Stimulated activated CD8-positive, alpha-beta memory T cell treated with anti-CD3 and anti-CD28 coated beads, Interleukin-4, amount 100 ng/mL, for 48 hours (primary cell): ENCODE measurements at places on chromosomes 4 and X.
A peak's percentile ranks its signal among the peaks of the same experiment; 100 is the strongest.

DNA sequence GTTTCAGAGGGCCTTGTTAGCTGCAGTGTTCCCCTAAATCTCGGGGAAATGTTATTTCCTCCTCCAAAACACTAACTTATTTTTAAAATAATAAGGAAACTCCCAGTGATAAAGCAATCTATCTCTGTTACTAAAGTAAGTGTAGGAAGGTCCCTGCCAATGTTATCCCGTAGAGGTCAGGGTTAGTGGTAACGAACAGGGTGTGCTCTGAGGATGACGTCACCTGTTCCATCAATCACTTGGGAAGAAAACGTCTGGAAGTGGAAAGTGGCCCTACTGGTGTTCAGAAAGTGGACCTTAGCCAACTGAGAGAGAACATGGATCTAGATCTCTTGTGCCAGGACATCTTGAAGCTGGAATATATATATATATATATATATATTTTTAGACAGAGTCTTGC, 249.5 kb downstream of the BCOR start:
- DNase-seq = no peak

- DNase-seq = no peak
Observed at GRCh38 chr4:69658133-69658532, 5.1 kb upstream of the UGT2A1 start.

DNA sequence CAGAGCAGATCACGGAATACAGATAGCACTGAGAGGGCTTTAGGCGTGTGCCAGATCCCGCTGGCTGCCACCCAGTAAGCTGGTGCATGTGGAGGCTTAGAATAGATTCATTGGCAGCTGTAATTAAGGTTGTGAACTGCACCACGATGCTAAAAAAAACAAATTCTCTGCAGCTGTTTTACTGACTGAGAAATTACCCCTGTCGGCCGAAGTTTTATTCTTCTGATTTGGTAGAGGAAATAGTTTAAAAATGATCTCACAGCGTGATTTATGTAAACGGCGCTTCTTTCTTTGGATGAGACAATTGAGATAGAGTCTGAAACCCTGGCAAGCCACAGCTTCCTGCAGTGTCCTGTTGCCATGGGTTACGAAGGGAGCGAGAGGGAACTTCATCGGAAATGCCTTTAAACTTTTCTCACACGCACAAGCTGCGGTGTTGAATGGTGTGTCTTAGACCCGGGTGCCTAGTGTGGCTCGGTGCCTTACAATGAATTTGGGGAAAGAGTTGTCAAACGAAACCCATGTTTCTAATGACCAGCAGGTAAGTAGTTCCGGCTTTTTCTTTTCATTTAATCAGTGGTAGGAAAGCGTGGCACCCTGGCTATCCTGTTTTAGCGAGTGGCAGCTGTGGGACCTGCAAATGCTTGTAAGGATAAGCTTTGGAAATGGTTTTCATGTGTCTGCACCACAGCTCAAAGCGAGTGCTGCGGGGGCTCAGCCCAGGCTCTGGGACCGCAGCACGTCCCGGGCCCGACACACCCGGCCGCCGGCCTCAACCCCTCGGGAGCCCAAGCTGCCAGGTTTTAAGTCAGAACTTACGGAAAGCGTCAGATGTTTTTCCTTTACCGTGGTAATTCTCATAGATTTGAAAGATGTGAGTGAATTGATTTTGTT, 71.7 kb upstream of the HGFAC start:
- no peak for DNase-seq

GRCh38 chrX:16771483-16772398, 14.5 kb upstream of the TXLNG start:
- no peak for DNase-seq

DNA sequence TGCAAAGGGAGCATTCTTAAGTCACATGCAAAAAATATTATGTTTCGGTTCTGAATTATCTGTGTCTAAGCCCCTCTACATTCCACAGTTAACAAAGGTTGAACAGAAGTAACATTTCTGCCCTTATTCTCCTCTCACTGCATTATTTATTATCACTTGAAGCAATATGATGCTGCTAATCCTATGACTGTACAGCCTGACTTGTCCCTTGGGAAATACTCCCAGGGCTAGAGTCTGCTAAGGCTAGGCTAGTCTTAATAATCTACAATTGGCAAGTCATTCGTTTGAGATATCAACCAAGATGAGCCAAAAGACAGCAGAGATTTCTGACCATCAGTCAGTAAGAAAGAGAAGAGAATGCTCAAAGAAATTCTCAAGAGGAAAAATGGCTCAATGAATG, 226.9 kb upstream of the HCCS start:
- DNase-seq = no peak

DNA sequence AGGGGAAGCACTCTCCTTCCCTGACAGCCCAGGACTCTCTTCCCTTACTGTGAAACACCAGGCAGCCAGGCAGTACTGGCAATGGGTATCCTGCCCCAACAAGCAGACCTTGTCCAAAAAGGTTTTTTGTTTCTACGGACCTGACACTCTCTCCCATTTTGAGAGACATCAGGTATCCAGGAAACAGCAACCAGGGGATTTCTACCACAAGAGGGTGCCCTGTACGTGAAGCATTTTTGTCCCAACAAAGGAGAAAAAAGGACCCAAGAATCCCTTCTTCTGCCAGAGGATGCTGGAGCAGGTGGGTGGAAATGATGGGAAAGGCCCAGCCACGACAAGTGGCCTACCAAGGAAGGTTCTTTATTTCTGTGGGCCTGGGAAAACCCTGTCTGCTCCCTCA, 65.7 kb upstream of the FGF13 start:
- DNase-seq = no peak

DNA sequence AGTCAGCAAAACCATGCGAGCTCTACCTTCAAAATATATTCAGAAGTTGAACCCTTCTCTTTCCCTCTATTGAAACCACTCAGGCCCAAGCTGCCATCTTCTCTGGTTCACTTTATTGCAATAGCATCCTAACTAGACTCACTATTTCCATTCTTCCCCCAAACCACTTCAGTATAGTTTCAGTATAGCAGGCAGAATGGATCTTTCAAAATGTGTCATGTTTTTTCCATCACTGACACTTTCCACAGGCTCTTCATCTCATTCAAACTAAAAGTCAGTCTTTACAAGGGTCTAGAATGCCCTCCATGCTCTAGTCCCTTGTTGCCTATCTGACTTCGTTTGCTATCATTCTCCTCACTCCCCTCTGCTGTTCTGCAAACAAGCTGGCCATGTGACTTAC, 274.4 kb downstream of the IDS start:
- DNase-seq = no peak

- DNase-seq = no peak
Observed at GRCh38 chr4:156790866-156791265, 180.7 kb downstream of the PDGFC start.

GRCh38 chrX:8390771-8391170, 73.9 kb upstream of the VCX3B start:
- no peak for DNase-seq

DNA sequence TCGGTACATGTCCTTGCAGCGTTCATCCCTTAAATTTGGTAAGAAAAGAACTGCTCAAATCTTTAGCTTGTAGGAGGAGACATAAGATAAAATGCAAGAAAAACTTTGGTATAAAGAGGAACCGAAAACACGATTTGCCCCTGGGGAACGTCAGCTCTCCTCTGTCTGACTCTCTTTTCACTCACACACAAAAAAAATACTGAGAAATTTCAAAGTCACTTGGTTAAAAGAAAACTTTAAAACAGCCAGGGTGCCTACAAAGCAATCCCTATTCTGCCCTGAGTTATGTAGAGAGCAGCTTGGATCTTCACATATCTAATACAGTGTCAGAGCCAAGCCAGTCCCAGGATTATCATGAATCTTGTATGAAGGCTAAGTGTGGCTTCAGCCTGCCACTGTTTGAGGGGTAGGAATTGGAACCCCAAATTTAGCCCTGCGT, 248.5 kb upstream of the CXXC4 start:
- no peak for DNase-seq

DNA sequence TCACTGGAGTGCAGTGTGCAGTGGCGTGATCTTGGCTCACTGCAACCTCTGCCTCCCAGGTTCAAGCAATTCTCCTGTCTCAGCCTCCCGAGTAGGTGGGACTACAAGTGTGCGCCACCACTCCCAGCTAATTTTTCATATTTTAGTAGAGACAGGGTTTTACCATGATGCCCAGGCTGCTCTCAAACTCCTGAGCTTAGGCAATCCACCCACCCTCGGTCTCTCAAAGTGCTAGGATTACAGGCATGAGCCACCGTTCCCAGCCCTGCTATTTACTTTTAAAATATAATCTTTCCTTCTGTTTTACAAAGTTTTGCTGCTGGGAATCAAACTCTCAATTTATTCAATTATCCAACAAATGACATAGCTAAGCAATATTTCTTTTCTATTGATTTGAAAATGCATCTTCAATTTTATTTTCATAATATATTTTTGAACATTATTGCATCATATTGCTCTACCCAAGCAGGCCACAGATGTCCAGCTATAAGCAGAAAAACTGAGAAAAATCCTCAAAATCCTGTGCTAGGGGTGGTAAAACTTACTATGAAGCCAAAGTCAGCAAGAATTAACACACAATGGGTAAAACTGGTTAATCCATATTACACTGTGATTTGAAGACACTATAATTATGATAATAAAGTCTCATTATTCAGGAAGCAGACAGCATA, 5.2 kb downstream of the TIFA start:
- DNase-seq = no peak

- DNase-seq = peak; percentile 100
Observed at GRCh38 chr4:75724066-75724866, at the start of gene USO1. TSS of gene USO1 (plus strand) at chr4:75724577. CDS start at chr4:75724820, 243 bp downstream.
